ENCODE measurements at places on chromosomes 3 and 15.

- no peak for DNase-seq
These were observed 3.9 kb downstream of the TSC22D2 start for GRCh38 chr3:150411976-150412375.

GRCh38 chr3:57006949-57007419 lies 53.5 kb upstream of the SPATA12 start:
- DNase-seq: peak; percentile 100

GRCh38 chr3:139130390-139131140 lies 85.9 kb upstream of the PRR23C start:
- DNase-seq: no peak

DNA sequence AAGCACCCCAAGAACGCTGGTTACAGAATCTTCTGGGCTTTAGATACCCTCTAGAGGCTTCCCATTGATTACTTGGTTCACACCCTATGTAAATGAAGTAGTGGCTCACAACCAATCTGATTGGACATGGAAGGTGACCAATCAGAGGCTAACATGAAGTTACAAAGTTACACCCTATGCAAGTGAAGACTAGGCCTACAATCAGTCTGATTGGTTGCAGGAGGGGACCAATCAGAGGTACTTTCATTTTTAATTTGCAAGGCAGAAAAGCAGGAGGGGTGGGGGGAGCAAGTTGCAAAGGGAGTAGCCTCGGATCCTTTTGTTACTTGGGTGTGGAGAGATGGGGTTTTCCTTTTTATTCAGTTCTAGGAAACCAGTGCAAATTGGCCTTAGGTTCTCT lies 11.1 kb upstream of the RTP2 start:
- DNase-seq: peak; percentile 31

- no peak for DNase-seq
These were observed 52.3 kb downstream of the EPHB1 start for GRCh38 chr3:134847349-134847748.

GRCh38 chr3:71468311-71469137 lies 115.0 kb downstream of the FOXP1 start:
- no peak for DNase-seq

GRCh38 chr3:120741320-120741719 lies 996 bp downstream of the RABL3 start:
- no peak for DNase-seq

GRCh38 chr3:105611304-105612192 lies 244.8 kb downstream of the ALCAM start:
- DNase-seq: peak; percentile 87

GRCh38 chr15:101320501-101321052 lies 25.5 kb upstream of the SNRPA1 start:
- DNase-seq: peak; percentile 21

DNA sequence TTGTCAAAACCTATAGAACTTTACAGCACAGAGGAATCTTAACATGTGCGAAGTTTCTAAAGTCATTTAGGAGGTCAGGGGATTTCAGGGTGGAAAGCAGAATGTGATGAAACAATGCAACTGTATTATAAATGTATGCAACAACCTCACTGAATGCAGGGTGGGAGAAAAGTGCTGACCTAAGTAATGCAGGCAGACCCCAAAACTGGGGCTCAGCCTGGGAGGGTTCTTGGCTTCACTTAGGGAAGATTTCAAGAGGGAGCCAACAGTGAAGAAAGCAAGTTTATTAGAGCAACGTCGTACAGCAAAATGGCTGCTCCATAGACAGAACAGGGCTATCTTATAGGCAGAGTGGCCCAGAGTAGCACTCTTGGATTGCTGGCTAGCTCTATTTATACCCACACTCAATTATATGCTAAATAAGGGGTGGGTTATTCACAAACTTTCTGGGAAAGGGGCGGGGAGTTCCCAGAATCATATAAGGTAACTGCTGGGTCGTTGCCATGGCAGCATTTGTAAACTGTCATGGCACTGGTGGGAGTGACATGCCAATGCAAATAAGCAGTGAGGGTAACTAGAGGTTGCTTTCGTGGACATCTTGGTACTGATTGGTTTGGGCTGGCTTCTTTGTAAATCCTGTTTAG lies 14.2 kb upstream of the CAND2 start:
- DNase-seq: peak; percentile 34

GRCh38 chr3:141389703-141390102 lies 21.4 kb downstream of the ZBTB38 start:
- DNase-seq: peak; percentile 59

DNA sequence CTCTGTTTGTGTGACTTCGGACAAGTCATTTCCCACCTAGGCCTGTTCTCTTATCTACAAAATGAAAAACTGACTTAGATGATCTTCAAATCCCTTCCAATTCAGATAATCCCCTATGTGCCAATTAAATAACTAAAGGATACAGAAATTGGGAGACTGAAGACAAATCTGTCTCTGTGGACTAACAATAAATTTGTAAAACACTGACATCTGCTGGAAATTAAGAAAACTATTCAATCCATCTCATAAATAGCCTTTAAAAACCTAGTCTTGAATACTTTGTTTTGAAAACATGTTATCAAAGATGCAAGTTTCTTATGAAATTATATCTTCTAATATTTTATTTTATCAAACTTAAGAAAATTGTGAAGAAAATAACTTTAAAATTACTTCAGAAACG lies 38.3 kb downstream of the MTHFS start:
- no peak for DNase-seq

DNA sequence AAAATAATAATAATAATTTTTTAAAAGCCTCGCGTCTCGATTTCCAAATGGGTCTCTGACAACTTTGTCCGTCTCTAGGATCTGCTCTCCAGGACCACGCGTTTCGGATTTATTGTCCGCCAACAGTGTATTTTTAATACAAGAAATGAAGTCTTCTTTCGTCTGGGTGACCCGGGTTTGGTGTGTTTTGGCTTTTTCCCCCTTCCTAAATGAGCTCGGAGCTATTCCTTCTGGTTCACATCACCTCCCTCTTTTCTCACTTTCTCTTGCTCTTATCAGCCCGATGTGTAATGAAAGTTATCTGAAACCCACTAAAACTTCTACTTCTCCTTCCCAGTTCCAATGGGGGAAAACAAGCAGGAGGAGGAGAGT lies 516.7 kb downstream of the MECOM start:
- peak; percentile 45 for DNase-seq

DNA sequence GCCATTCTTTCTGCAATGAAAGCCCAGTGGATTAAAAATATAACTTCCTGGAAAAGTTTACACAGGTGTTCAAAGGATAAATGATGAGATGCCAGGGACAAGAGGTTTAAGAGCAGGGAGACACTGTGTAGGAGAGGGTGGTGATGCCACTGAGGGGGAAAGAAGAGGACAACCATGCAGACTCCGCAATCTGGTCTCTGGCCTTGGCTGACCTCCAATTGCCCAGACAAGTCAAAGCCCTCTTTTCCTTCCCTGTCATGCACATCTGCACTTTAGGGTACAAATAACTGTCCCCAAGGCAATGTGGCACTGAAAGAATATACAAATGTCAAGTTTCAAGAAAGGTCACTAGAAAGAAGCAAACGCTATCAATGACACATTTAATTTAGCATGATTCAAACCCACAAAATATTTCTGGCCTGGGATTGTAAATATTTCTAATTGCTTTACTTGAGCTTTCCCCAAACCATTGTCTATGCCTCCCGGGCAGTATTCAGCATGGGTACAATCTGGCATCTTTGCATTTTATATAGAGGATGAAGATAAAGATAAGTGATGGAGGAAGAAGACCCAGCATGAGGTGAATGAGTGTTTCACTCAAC lies 319.4 kb downstream of the PLCL2 start:
- no peak for DNase-seq

DNA sequence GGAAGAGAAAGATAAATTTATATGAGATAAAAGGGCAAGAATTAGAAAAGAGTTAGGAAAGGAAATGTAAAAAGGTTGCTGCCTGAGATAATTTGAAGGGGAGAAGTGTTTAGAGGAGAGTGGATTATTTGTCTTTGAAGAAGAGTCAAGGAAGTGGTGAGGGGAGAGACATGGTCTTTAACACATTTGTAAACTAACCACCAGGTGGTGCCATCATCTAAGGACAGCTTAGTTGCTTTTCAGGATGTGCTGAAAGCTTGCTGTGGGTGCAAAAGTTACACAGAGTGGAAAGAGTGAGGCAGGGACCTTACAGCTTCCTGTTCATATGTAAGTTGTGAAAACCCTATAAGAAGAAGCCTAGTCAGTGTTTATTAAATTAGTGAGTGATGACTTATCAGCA lies 114.1 kb upstream of the DNAJC19 start:
- DNase-seq: peak; percentile 9

- DNase-seq: peak; percentile 4
These were observed 28.9 kb downstream of the ITGB5 start for GRCh38 chr3:124858275-124858674.

DNA sequence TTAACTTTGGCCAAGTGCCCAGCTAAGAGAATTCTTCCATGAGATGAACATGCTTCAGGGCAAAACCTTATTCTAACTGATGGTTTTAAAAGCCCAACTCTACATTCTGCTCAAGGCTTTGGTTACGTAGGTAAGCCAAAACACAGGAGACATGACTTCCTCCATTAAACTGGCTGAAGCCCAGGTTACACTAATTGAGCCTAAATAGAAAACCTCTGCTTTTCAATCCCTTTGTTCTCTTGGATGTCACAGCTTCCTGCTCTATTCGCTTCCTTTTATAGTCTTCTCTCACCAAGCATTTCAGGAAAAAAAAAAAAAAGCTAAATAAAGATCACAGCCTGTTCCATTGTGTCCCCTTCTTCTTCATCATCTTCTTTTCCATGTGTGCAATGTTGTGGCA lies 420.4 kb downstream of the TIGIT start:
- DNase-seq: no peak

DNA sequence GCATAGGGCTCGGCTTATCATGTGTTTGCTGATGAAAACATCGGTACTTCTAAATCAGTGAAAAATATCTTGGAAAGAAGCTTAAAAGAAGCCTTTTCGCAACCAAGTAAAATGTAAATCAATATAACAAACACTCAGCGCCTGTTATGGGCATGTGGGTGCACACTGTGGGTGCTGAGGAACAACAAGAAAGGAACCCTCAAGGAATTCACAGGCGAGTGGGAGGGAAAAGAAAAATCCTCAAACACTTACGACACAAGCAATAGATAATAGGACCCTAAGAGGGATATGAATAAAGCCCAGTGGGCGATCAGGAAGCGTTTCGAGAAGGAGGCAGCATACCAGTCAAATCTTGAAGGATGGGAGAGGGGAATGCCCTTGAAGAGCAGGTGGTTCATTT lies 21.9 kb downstream of the GLDN start:
- DNase-seq: no peak

- DNase-seq: peak; percentile 47
These were observed 22.5 kb downstream of the UPK1B start for GRCh38 chr3:119195911-119196310.

- DNase-seq: peak; percentile 45
These were observed 110.0 kb upstream of the PLSCR5 start for GRCh38 chr3:146715170-146715569.

DNA sequence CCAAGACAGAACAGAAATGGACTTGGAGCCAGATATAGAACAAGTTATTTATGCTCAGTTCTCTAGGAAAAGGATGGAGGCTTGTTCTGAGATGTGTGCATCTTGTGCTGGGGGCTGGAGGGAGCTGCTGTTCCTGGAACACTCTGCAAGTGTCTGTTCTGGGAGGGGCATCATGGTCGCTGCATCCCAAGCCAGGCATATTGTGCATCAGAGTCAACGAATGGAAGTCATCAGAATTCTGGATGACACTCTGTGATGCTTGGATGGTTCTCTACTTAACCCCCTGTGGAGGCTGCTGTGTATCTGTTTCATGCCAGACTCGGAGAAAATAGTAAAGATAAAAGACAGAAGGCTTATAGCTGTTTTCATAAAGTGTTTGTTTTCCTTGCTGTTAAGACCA lies 34.7 kb downstream of the RPL22L1 start:
- DNase-seq: no peak

DNA sequence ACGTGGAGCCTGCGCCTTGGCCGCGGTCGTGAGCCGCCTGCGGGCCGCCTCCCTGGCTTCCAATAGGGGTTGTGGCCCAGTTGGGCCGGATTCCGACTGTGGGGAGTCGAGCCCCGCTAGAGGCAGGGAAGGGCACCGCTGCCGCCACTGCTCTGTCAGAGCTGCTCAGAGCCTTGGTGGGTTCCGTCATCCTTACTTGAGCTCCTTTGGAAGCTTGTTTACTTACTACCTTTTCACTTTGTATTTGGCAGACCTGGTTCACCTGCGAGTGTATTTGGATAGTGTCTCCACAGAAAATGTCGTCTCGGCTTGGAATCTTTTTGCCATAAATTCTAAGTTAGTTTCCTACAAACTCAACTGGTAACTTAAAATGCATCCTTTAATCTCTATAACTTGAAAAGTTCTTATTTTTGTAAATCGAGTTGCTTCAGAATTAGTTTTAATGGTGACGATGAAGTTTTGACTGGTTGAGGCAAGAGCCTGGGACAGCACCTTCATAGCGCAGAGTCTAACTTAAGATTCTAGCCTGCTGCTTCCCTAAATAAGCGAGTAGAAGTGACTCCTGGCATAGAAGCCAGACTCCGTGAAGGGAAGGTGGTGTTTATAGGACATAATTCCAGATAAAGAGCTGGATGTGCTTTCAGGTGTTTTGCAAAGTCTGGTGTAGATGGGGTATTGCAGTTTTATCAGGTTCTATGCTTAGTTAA lies 800 bp downstream of the DAG1 start:
- peak; percentile 35 for DNase-seq

DNA sequence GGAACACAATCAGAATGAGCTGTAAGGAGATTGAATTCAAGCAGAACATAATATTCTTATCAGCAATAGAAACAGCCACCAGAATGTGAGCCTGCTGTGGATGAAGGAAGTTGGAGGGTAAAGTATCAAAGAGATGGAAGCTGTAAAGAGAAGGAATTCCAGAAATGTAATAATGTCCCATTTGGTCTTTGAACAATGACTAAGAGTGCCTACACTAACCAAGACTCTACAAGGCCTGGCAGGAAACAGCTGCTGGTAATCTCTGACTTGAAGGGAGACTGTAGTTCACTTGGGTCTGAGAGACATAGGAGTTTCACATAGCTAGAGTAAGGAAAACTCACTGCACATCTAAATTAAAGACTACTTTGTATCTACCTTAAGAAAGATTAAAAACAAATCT lies 1176.0 kb upstream of the ALCAM start:
- DNase-seq: no peak

GRCh38 chr15:69891070-69891536 lies 206.6 kb downstream of the TLE3 start:
- no peak for DNase-seq

DNA sequence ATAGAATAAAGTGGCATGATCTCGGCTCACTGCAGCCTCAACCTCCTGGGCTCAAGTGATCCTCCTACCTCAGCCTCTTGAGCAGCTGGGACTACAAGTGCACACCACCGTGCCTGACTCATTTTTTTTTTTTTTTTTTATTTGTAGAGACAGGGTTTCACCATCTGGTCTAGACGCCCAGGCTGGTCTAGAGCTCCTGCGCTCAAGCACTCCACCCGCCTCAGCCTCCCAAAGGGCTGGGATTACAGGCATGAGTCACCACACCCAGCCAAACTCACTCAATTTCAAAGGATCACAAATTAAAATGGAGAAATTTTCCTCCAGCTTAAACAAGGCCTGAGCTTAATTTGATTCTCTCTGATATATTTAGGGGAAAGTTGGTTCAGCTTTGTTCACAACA lies 27.3 kb upstream of the NMB start:
- peak; percentile 90 for DNase-seq
